ENCODE measurements at places on chromosomes 11 and 22.

- no peaks in the 10 kb centered on the region for H3K27me3 ChIP-seq
- no peak overlapping the region for H3K4me3 ChIP-seq
- H3K27ac ChIP-seq = no peak overlapping the region
These were observed 18.1 kb upstream of the INCENP start for GRCh38 chr11:62105667-62106191.

DNA sequence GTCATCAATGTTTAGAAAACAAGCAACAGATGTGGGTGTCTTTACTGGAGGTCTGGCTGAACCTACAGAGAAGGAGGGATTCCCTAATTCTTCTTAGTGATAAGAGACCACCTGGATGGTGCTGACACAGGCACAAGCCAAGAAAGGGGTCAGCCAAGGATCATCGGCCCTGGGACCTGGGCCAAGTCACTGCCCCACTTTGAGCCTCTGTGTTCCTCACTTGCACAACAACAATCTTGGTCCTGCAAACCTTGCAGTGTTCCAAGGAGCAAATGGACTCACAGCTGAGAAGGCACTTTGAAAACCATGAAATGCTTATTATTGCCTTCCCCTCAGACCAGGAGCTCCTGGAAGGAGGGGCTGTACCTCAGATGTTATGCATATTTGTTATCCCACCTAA is 7.0 kb upstream of the KCNE3 start:
- no peaks in the 10 kb centered on the region for H3K4me1 ChIP-seq
- no peak overlapping the region for H3K4me3 ChIP-seq
- peaks cover 5% of the 10 kb centered on the region for H3K27me3 ChIP-seq
- no peak overlapping the region for H3K27ac ChIP-seq
- DNase-seq = no peak

DNA sequence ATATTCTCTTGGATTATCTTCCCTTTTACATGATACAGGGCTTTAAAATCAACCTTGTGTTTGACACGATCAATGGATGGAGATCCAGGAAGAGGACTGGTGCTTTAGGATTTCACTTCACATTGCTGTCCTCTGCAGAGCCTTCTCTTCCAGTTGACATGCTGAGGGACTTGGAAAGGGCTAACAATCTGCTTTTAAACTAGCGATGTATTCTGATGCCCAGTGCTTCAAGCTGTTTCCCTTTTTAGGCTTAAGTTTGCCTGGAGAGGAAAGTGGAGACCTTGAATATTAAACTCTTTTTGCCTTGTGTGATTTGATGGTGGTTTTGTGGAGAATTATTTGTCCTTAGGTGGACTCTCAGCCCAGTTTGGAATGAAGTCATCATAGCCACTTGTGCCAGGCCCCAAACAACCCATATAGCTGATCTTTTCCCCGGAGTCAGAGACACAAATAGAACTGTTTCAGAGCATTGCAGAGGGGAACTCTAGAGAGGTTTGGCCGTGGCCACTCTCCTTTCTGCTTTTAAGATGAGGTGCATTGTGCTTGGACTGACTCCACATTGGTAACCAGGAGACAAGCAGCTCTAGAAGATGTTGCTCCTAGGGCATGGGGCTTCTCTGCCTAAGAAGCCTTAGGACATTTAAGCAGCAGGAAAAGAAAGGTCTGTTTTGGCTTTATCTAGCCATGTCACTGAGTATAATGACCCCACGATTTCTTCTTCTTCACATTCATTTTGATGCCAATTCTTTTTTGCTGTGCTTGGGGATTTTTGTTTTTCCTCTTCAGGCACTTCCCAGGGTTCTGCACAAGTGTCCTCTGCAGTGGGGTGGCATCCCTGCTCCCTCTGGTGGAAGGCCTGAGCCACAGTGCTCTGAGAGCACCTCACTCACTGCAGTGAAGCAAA is 152.8 kb downstream of the NCAM1 start:
- no peak overlapping the region for H3K27ac ChIP-seq
- no peaks in the 10 kb centered on the region for H3K36me3 ChIP-seq
- H3K27me3 ChIP-seq = no peaks in the 10 kb centered on the region

DNA sequence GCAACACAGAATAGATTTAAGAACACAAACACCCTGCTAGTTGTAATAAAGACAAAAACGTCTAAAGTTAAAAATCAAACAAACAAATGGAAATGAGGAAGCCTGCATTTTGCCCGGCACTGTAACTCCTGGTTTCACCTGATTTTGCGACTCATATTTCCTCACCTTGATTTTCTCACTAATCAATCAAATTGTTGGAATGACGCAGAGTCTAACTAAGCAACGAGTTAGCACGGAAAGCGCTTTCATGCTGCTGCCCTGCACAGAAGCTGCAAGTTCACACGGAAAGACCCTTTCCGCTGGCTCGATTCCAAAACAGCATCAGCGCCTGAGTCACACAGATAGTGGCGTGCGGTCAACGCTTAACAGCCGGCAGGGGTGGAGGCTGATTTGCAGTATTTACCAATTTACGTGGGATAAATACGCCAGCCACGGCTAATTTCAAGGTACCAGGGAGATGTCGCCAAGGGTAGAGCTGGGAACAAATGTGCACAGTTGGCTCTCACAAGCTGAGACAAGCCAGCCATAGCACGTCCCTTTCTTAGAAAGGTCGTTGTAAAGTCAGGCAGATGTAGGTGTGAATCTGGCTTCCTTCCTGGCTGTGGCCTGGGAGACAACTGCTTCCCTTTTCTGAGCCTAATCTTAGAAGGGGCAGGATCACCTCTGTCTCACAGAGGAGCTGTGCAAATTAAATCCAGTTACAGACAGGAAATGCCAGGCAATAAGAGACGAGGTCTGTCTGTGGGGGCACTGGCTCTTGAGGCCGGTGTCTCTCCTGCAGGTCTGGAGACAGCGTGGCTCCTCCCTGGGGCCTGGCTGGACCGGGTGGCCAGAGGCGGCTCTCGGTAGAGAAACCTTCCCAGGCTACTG is 76.9 kb upstream of the TTLL12 start:
- H3K27ac ChIP-seq = peak overlapping the region; percentile 82
- peaks cover 24% of the 10 kb centered on the region for H3K36me3 ChIP-seq
- H3K4me3 ChIP-seq = no peak overlapping the region

GRCh38 chr11:131302836-131303235 is 67.6 kb upstream of the NTM start:
- no peak overlapping the region for H3K27ac ChIP-seq
- H3K4me1 ChIP-seq = peaks cover 3% of the 10 kb centered on the region
- no peak for DNase-seq
- peaks cover 2% of the 10 kb centered on the region for H3K27me3 ChIP-seq
- H3K36me3 ChIP-seq = no peaks in the 10 kb centered on the region
- H3K4me3 ChIP-seq = no peak overlapping the region

- no peak overlapping the region for H3K27ac ChIP-seq
- no peak overlapping the region for H3K4me3 ChIP-seq
- no peak for DNase-seq
- peaks cover 15% of the 10 kb centered on the region for H3K4me1 ChIP-seq
- H3K36me3 ChIP-seq = no peaks in the 10 kb centered on the region
- no peaks in the 10 kb centered on the region for H3K27me3 ChIP-seq
These were observed 33.4 kb downstream of the INSC start for GRCh38 chr11:15148169-15148568.

DNA sequence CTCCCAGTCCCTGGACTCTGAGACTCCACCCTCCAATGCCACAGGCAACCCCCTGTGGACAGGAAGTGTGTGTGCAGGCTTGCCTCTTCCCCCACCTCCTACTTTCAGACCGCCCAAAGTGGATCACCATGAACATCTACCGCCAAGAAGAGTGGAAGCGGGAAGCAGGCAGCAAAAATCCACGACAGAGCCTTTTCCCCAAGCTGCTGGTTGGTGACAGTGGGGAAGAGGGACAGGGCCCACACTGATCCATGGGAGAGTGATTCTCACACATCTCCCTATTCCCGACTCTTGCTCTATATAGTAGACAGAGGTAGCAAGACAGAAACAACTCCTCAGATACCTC is 53.4 kb upstream of the SPATA19 start:
- no peak overlapping the region for H3K27ac ChIP-seq
- H3K27me3 ChIP-seq = peaks cover 3% of the 10 kb centered on the region
- no peaks in the 10 kb centered on the region for H3K36me3 ChIP-seq
- no peak for DNase-seq
- no peak overlapping the region for H3K4me3 ChIP-seq

Measured in endothelial cell (in vitro differentiated cells).